Right atrium auricular region (tissue), 2 donors: ENCODE measurements at places on chromosomes 12 and 14. TPM values are rescaled to one million over a fixed set of nuclear protein-coding genes. Genes with fewer than 3 reads are reported as not detected.

The KCNA5 gene
- total RNA-seq, result 74.6 TPM

- peak; percentile 86 for DNase-seq
Measured at GRCh38 chr14:61326847-61327246, 5.5 kb downstream of the PRKCH start.

DNA sequence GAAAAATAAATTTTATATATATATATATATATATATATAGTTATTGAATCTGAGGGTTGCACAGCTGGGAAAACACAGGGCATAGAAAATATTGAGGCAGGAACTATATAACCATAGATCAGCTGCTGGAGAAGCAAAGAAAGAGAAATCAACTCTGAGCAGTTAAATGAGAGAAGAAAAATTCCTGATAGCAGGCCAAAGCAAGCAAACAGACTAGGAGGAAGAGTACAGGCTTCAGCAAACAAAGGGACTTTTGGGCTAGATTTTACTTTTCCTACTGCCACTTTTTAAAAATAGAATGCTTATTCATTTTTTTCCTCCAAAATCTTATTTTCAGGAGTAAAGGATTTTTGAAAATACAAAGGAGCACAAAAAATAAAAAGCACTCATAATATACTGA, 216.0 kb upstream of the PRKD1 start:
- no peak for DNase-seq

The GPR135 gene
- 4.1 TPM for total RNA-seq

DNA sequence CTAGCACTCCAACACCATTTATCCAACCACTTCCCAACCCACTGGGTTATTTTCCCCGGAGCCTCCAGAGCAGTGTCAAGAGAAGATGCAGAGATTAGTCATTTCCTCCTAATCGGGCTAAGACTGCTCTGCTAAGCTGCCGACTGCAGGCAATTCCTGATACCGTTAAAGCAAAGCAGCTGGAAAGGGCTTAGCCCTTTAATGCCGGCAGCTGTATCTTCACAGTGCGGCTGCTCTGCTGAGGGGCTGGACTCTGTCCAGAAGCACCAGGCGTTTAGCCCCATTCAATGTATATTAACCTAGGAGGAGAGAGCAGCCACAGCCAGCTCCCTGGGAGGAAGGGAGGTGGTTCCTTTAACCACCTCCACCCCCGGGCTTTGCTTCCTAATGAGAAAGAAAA, 11.1 kb downstream of the AQP6 start:
- DNase-seq, result no peak

The GUCY2C gene
- total RNA-seq, result not detected

GRCh38 chr14:98959958-98960616, 311.9 kb downstream of the BCL11B start:
- peak; percentile 52 for DNase-seq

The FAM90A1 gene
- total RNA-seq, result not detected
